A549 treated with AZD2906 at 1 μM for 4 hours (cell line): ENCODE measurements at places on chromosomes 5 and 9. TPM values are rescaled to one million over a fixed set of nuclear protein-coding genes. Genes with fewer than 3 reads are reported as not detected.

Gene PRDM9
- 0.02 TPM in 1 of 5 replicates, not detected in the others for total RNA-seq

Gene QRFP
- not detected in 5 replicates for total RNA-seq

Gene CETN3
- 16.1 to 25.2 TPM (median 21.6 TPM) in 5 replicates for total RNA-seq

Gene SLC6A18
- 0.24 TPM in 1 of 5 replicates, not detected in the others for total RNA-seq

Gene GRM6
- not detected in 5 replicates for total RNA-seq

Gene PKN3
- 13.1 to 18.5 TPM (median 16.8 TPM) in 5 replicates for total RNA-seq

Gene TLN1
- 118 to 145 TPM (median 125 TPM) in 5 replicates for total RNA-seq

Gene SIT1
- total RNA-seq = 0.07 TPM in 1 of 5 replicates, not detected in the others

Gene GPR150
- total RNA-seq = 0.07 to 0.20 TPM (median 0.13 TPM) in 5 replicates

Gene FAM78A
- total RNA-seq = 0.21 to 0.32 TPM (median 0.28 TPM) in 5 replicates

Gene IGFBPL1
- total RNA-seq = 2.1 to 2.9 TPM (median 2.4 TPM) in 5 replicates

Gene COL23A1
- total RNA-seq = 0.03 TPM in 1 of 5 replicates, not detected in the others

Gene TMEM171
- 4.0 to 5.8 TPM (median 4.7 TPM) in 5 replicates for total RNA-seq

Gene ZFP2
- not detected in 5 replicates for total RNA-seq

Gene PCDHGC4
- 0.02 to 0.07 TPM in 2 of 5 replicates, not detected in the others for total RNA-seq

Gene FRMPD1
- 0.02 to 0.07 TPM (median 0.06 TPM) in 5 replicates for total RNA-seq

Gene POLR1E
- total RNA-seq = 30.4 to 36.6 TPM (median 34.2 TPM) in 5 replicates

Gene ZNF883
- 0.64 to 0.77 TPM (median 0.67 TPM) in 5 replicates for total RNA-seq

Gene ZNF354B
- 4.1 to 5.4 TPM (median 4.6 TPM) in 5 replicates for total RNA-seq

Gene PRRX2
- 5.3 to 12.3 TPM (median 10.4 TPM) in 5 replicates for total RNA-seq

Gene SLC36A2
- total RNA-seq = not detected in 5 replicates

Gene CDHR2
- 0.06 to 0.29 TPM (median 0.15 TPM) in 5 replicates for total RNA-seq

Gene SCGB3A2
- not detected in 5 replicates for total RNA-seq

Gene DRD1
- total RNA-seq = 0.02 to 0.11 TPM (median 0.05 TPM) in 5 replicates

Gene CENPK
- 24.2 to 31.2 TPM (median 25.5 TPM) in 5 replicates for total RNA-seq

Gene PCSK5
- 1.5 to 2.0 TPM (median 1.8 TPM) in 5 replicates for total RNA-seq

Gene SV2C
- not detected in 5 replicates for total RNA-seq

Gene SLC6A3
- total RNA-seq = 1.00 to 2.2 TPM (median 1.3 TPM) in 5 replicates

Gene GABRA1
- not detected in 5 replicates for total RNA-seq

Gene PDLIM4
- total RNA-seq = 0.51 to 1.0 TPM (median 0.78 TPM) in 5 replicates
